ENCODE measurements at places on chromosomes 5 and 9.

DNA sequence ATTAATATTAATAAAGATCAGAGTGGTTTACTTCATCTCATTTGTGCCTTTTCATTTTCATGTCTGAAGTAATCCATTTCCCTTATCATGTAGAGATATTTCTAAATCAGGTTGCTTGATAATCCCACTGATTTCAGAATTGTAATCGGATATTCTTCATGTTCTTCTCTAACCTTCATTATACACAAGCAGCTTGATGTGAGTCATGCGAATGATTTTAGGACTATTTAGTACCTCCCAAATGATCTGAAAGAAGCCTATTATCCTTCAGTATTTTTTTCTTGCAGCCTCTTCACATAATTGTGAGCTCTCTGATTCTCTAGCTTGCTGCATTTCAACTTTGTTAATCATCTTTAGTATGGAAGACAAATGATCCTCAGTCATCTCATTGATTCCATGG is 182.0 kb downstream of the GIN1 start:
- no peak for DNase-seq

GRCh38 chr5:143073766-143074165 is 303.6 kb downstream of the ARHGAP26 start:
- no peak for DNase-seq

DNA sequence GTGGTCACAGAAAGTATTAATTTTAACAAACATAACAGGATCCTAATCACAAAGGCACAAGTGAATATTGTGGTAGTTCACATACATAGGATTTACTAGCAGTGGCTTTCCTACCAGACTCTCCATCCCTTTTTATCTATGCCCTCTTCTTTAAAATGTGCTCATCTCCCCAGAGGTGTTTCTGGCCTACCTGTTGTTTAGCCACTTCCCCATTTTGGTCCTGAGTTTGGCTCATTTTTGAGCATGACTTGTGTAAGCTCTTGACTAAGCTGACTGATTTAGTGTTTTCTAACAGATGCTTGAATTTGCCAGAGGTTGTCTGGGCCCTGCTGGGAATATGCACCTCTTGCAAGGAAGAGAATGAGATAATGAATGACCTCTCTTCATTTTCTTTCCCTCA is 517.7 kb upstream of the CLINT1 start:
- no peak for DNase-seq

- no peak for DNase-seq
Measured at GRCh38 chr5:121707178-121707577, 144.5 kb upstream of the FTMT start.

DNA sequence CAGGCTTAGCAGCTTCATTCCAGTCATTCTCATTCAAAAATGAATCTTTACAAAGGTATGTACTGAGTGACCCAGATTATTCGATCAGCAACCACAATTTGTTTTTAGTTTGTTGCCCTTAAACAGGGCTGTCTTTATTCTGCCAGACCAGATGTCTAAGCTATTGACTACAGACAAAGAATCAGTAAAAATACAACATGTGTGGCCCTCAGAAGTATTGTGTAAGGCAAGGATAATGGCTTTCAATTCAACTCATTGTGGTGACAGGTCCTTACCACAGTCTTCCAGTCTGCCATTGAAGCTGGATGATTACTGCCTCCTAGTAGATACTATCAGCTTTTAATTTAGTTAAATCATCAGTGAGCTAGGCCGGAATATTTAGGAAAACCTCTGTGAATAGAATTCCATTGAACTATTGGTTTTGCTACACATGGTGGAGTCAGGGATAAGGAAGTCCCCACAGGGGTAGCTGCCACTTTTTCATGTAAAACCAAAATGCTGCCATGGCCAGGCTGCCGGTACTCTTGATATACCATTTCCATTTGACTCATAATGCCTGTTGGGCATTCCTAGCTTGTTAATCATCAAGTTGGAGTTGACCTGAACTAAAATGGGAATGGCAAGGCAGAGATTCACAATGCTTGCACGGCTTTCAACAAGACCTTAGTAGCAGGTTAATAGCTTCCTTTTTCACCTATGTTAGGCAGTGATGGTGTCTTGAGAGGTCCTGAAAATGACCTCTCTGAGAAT is 175.6 kb downstream of the MEF2C start:
- no peak for DNase-seq

DNA sequence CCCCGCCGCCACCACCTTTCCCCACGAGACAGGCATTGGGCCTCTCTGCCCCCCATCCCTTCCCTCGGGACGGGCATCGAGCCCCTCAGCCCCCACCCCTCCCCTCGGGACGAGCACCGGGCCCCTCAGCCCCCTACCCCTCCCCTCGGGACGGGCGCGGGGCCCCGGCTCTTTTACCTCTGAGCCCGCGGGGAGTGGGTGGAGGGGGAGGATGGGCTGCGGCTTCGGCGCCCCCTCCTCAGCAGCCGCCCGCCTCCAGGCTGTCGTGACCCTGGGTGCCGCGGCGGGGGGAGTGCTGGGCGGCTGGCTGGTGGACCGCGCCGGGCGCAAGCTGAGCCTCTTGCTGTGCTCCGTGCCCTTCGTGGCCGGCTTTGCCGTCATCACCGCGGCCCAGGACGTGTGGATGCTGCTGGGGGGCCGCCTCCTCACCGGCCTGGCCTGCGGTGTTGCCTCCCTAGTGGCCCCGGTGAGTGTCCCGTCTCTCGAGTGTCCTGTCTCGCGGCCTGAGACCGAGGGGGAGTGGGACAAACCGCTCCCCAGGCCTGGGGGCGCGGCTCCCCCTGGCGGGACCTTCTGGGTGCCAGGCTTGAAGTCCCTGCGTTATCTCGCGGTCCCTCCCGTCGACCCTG is 791 bp downstream of the SLC2A8 start:
- no peak for DNase-seq

All from AML-193 (cell line).